ENCODE measurements at places on chromosomes 1 and 21.

DNA sequence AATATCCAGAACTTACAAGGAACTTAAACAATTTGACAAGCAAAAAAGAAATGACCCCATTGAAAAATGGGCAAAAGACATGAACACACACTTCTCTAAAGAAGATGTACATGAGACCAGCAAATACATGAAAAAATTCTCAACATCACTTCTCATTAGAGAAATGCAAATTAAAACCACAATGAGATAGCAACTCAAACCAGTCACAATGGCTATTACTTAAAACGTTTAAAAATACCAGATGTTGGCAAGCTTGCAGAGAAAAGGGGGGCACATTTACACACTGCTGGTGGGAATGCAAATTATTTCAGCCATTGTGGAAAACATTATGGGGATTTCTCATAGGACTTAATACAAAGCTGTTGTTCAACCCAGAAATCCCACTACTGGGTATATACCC lies 1634.0 kb downstream of the NCAM2 start:
- no peak for DNase-seq

DNA sequence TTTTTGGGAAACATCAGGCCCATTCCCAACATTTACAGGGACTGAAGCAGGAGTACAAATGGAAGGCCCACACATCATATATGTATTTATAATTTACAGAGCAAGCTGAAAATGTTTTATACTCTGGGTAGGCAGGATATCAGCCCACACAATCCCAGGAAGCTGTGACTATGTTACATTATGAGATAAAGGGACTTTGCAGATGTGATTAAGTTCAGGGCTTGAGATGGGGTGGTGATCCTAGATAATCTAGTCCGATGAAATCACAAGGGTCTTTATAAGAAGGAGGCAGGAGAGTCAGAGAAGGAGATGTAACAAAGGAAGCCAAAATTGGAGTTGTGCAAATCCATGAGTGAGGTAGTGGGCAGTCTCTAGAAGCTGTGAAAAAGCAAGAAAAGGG lies 160.5 kb downstream of the PDE4B start:
- DNase-seq: no peak

DNA sequence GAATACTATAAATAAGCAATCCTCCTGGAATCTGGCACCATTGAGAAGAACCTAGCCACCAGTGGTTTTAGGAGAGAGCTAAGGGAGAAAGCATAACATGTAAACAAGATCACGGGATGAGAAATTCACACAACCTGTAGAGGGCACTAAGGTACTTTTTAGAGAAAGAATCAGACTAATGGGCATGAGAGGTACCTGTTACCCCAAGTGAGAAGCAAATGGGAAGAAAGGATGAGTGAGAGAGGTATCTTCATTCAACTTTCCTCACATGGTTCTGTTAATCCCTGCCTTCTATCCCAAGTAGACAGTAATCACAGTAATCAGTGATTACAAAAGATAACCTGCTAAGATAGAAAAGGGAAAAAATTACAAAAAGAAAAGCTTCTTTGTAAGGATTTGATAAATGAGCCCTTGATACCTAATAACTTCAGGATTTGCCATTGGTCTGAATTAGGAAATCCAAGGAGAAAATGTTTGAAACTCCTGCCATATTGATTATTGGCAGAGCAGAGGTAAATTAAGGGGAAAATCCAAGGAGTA lies 251.1 kb upstream of the ADGRL2 start:
- DNase-seq: no peak

DNA sequence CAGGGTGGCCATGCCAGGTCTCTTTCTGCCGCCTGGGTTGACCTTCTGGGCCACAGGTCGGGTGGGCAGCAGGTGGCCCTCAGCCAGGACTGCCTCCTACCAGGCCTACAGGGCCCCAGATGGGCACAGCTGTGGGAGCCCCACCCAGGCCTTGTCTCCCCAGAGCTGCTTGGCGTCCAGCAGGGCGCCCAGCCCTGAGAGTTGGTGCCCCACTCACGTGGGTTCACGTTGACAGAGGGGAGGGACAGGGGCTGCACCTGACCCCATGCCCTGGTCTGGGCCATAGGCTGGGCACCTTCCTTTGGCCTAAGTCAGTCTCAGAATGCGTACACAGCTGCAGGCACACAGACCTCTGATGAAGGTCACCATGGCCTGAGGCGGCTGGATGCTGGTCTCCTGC lies 16.7 kb downstream of the PRDM16 start:
- no peak for DNase-seq

GRCh38 chr1:59126366-59126765 lies 170.5 kb upstream of the FGGY start:
- no peak for DNase-seq

DNA sequence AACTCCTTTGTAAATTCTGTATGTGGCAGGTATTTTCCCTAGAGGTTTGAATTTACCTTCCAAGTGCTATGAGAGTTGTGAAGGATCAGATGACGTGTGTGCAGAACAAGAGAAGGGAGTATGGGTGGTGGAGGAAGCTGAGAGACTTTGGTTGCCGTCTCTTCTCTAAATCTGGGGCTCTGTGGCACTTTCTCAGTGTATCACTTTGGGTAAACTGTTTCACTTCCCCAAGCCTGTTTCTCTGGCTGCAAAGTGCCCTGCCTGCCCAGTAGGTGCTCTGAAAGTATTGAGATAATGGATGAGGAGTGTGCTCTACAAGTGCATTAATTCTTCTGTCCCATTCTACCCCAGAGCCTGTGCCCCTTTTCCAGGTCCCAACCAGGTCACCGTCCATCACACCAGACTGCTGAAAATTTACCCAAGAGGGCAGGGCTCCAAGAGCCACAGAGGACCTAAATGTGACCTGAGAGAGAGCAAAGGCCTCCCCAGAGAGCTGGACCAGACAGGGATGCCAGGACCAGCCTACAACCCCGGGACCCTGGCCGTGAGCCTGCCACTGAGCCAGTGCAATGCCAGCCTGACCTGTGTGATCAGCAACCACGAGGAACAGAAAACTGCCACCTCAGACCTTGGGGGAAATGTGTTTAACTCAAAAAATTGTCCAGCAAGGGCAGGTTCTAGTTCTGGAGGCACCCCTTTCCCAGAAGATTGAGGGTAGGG lies 131.6 kb upstream of the ETV3 start:
- DNase-seq: no peak

DNA sequence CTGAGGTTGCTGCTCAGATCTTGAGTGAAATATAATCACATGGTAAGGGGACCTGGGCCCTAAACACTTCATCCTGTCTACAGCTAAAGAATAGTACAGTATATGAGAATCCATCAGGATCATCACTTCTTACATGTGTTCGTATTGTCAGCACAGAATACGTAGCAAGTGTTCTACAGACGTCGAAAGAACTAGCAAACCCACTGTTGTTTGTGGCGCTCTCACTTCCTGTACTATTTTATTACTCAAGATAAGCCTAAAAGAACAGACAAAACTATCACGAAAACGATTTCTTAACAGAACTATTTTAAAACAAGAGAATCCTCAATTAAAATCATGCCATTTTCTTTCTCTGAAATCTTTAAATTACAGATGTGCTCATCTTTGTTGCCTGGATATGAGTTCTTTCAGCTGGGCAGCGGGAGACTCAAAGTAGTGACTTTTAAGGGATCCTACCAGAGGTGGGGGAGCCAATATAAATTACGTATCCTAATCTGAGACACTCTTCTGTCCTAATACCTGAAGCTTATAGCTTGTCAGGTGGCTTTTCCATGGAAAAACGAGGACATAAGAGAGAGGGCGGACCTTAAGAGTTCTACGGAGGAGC lies 724 bp downstream of the ST7L start:
- peak; percentile 73 for DNase-seq

DNA sequence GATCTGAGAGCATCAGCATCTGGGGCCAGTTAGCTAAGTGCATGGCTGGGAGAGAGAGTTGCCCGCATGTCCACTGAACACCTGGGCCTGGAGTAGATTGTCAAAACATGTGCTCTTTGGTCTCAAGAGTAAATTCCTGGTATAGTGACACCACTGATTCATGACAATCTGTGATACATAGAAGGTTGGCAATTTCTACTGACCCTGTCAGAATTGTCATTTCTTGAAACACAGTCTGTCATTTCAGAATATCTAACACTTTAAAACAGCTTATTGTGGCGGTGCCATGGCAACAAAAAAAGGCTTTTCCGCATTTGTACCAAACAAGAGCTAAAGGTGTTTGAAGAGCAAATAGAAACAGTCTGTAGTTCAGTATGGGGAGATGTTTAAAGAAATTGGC lies 186.4 kb upstream of the FAM78B start:
- no peak for DNase-seq

DNA sequence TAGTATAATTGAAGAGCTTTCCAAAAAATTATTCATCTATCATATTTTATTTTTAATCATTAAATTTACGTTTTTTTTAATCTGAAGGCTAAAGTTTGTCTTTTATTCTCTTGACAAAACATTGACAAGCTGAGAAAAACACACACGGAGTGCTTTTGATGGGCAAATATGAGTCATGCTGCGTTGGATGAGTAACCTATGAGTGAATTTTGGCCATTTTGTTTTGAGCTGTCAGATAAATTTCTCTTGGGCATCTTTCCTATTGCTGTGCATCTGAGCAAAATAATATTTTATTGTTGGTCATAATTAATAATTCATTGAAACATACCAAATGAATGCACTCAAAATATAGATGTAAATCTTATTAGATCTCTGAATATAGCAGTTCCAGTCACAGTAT lies 1144.1 kb upstream of the ADGRL2 start:
- DNase-seq: no peak

DNA sequence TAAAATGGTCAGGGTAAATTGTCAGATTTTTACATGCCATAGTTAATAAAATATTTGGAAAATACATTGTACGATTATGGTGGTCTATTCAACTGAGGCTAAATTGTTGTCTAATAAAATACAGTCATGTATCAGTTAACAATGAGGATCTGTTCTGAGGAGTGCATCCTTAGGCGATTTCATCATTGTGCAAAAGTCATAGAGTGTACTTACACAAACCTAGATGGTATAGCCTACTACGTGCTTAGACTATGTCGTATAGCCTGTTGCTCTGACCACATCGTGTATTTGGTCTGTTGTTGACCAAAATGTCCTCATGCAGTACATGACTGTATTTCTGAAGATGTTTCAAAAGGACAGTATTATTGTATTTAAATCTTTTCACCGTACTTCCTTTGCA lies 5.2 kb downstream of the EEIG2 start:
- no peak for DNase-seq

- no peak for DNase-seq
Measured at GRCh38 chr1:167795810-167796740, 74.3 kb downstream of the MPZL1 start.

- no peak for DNase-seq
Measured at GRCh38 chr21:15309022-15309590, 244.3 kb upstream of the NRIP1 start.

DNA sequence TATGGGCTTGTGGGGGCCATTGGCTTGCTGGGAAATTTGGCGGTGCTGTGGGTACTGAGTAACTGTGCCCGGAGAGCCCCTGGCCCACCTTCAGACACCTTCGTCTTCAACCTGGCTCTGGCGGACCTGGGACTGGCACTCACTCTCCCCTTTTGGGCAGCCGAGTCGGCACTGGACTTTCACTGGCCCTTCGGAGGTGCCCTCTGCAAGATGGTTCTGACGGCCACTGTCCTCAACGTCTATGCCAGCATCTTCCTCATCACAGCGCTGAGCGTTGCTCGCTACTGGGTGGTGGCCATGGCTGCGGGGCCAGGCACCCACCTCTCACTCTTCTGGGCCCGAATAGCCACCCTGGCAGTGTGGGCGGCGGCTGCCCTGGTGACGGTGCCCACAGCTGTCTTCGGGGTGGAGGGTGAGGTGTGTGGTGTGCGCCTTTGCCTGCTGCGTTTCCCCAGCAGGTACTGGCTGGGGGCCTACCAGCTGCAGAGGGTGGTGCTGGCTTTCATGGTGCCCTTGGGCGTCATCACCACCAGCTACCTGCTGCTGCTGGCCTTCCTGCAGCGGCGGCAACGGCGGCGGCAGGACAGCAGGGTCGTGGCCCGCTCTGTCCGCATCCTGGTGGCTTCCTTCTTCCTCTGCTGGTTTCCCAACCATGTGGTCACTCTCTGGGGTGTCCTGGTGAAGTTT lies 550 bp downstream of the RXFP4 start:
- DNase-seq: no peak

- DNase-seq: no peak
Measured at GRCh38 chr1:110533230-110533629, 14.3 kb upstream of the KCNA10 start.

DNA sequence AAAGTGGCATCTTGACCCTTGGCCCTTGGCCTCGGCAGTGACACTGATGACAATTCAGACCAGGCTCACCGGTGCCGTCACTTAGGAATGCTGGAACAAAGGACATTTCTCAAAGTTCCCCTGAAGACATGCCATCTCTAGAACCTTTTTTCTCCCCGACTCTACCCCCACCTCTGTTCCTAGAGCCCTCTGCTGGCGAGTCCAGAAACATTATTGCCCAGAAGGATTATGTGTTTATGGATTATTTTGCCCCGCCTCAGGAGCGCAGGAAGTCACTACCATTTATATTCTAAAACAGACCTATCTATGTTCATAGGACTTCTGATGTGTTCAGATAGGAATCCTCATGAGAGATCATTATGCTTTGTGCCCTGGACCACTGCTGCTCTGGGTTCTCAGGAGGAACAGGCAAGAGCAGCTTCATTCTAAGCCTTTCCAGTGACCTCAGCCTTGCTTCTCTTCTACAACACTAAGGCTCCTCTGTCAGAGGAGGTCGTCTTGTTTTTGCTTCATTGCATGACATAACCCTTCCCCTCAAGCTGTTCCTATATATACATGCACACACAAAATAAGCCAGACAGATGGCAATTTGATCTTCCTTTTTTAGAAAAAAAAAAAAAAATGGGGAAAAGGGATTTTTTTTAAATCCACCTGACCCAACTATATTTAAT lies 12.4 kb upstream of the SHISA4 start:
- DNase-seq: no peak

GRCh38 chr1:25427696-25428095 lies 3.0 kb upstream of the MACO1 start:
- no peak for DNase-seq

GRCh38 chr1:27650539-27651175 lies 15.7 kb upstream of the FGR start:
- no peak for DNase-seq

DNA sequence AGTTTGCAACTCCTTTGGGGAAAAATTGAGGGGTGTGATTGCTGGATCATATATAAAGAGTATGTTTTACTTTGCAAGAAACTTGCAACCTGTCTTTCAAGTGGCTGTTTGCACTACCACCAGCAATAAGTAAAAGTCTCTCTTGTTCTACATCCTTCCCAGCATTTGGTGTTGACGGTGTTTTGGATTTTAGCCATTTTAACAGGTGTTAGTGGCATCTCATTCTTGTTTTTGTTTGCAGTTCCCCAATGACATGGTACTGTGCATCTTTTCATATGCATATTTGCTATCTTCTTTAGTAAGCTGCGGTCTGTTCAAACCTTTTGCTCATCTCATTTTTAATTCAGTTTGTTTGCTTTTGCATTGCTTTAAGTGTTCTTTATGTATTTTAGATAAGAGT lies 535.5 kb downstream of the LRRIQ3 start:
- DNase-seq: no peak

DNA sequence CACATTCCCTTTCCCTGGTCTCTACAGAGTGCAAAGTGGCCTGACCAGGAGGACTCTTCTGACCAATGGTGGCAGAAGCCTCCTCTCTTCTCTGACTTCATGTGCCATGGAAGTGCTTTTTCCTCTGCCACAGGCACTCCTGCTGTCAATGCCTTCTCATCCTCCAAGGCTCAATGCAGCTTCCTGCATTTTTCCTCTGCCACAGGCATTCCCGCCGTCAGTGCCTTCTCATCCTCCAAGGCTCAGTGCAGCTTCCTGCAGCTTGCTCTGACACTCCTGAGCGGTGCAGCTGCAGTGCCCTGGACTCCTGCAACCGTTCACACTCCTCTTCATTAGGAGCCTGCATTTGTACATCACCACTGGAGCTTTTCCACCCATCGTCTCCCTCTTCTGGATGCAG lies 4.7 kb upstream of the ADARB1 start:
- no peak for DNase-seq
